ENCODE measurements at places on chromosomes 4 and X.

GRCh38 chr4:174357321-174357720 lies 73.6 kb downstream of the CEP44 start:
- DNase-seq, result no peak

- DNase-seq, result no peak
Observed at GRCh38 chr4:128653527-128654444, 155.7 kb upstream of the JADE1 start.

DNA sequence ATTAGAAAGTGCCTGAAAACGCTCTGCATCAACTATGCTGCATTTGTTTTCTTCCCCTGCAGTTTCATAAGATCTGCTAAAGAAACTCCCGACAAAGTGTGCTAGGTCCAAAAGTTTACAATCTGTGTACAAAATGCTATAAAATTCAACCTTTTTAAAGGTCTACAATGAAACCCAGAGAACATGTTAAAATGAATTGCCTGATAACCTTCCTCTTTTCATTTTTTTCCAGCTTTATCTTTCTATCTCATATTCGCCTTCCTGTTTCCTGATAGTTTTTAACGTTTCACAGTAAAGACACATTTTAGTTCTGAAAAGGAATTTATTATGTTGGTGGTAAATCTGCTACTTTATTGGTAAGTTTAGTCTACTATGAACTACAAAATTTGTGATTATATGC lies 9.5 kb upstream of the HPGDS start:
- DNase-seq, result no peak

GRCh38 chrX:3216581-3217180 lies 129.8 kb downstream of the MXRA5 start:
- no peak for DNase-seq

DNA sequence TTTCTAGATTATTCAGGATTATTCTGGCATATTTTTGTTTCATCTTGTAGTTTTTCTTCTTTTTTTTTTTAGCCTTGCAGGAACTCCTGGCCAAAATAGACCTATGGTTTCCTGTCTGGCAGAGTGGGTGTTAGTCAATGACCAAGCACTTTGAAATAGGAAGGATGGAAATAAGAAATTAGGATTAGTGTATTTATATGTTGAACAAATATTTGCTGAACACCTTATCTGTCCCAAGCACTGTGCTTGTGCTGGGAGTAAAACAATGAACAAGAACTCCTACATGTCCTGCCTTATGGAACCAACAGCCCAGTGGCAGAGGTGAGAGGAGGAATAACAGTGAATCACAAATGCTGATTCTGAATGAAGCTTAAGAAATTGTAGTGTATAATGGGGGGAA lies 4.5 kb downstream of the MMRN1 start:
- DNase-seq, result no peak

GRCh38 chrX:13376857-13377549 lies 57.1 kb upstream of the ATXN3L start:
- no peak for DNase-seq

DNA sequence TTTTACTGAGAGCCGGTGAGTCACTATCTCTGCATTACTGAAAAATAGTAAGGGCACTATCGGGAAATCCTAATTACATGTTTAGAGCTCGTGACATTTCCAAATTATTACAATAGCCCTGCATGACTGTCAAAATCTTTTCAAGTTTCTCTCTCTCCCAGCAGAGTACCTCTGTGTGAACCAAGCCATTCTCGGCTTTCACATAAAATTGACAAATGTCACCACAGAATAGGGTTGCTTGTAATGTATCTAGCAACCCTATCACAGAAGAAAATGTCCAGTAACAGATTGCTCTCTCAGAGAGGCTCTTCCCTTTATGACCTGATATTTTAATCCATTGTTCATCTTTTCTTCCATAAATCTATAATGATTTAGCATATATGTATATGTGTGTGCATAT lies 144.8 kb upstream of the GNPDA2 start:
- DNase-seq, result no peak
